ENCODE measurements at places on chromosomes 12 and 14.

- ATAC-seq, result peak; percentile 48
Observed at GRCh38 chr12:69648476-69648875, 37.8 kb upstream of the LRRC10 start.

DNA sequence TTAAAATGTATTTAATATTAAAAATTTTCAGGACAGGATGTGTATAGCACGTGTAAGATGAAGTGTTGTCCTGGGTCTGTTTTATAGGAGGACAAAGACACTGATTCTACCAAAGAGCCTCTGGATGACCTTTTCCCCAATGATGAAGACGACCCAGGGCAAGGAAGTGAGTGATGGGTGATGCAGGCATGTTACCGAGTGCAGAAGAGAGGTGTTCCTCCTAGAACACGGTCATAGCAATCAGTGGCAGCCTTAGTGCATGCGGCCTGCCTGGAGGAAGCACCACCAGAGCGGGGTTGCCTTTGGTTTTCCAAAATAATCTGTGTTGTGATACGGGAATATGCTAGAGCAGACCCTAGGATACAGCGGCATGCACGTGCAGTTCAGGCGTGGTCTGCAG is 33.0 kb downstream of the KLC1 start:
- no peak for ATAC-seq

- no peak for ATAC-seq
Observed at GRCh38 chr12:62933602-62934238, 1.2 kb downstream of the PPM1H start.

DNA sequence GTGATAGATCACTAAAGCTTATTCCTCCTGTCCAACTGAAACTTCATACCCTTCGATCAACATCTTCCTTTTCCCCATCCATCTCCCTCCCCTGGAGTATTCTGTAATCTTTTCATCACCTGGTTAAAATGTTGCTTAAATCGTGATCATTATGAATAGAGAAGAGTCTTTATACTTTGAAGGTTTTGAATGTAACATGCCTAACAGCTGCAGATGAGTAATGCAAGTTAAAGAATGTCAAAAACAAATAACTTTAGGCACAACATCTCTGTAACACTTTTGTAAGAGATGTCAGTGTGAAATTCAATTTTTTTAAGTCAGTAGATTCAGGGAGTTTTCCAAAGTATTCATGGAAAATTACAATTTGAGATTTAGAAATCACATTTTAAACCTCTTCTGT is 25.0 kb downstream of the RXYLT1 start:
- no peak for ATAC-seq

GRCh38 chr14:72723858-72724530 is 169.9 kb downstream of the DPF3 start:
- ATAC-seq, result no peak

- no peak for ATAC-seq
Observed at GRCh38 chr14:36845356-36846012, 183.8 kb downstream of the PAX9 start.

DNA sequence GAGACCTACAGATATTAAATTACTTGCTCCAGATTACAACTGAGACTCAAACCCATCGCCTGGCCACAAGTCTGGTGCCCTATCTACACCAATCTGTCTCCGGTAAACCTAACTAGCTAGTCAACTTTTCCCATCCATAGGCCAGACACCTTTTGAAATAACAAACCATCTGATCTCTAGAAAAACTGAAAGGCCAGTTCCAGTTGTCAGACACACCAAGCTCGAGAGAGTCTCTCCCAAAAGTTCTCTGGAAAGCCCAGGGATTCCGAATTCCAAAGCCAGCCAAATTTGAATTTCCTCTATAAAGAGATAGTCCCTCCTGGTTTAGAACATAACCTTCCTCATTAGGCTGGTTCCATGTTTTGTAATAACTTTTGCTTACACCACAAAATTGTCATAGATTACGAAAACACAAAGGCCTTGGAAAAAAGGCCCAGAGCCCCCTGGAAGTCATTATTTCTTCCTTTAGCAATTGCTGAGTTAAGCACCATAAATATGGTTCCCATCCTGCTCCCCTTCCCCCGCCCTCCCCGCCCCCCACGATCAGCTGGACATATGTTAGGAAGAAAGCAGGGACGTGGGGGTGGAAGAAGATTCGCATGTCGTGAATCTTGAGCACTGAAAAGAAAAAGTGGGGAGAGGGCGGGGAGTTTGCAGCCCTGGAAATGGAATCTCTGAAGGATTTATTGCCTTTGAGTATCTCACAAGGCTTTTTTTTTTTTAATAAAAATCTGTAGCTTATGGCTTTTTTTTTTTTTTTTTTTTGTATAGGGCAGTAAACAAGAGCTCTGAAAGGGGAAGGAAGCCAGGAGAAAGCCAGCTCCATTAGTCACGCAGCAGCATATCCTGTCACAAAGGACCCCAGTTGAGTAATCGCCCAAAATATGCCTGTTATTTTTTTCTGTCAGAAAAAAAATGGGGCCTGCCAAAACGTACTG is 110.4 kb downstream of the ZFP36L1 start:
- peak; percentile 70 for ATAC-seq

DNA sequence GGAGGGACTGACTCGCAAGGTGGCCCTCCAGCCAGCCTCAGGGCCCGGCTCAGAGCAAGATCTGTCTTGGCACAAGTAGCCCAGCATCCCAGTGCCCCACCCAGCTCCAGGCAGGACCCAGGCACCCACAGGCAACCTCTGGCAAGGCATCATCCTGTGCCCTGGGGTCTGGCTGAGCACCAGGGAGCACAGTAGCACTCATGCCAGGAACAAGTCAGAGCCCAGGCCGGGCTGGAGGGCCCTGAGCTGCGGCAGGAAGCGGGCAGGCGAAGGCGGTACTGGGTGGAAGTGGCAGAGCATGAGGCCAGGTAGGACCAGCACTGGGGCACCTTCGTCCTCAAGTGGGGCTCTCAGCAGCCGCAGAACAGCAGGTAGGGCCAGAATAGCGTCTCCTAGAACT is 5.2 kb upstream of the DIO3 start:
- no peak for ATAC-seq

DNA sequence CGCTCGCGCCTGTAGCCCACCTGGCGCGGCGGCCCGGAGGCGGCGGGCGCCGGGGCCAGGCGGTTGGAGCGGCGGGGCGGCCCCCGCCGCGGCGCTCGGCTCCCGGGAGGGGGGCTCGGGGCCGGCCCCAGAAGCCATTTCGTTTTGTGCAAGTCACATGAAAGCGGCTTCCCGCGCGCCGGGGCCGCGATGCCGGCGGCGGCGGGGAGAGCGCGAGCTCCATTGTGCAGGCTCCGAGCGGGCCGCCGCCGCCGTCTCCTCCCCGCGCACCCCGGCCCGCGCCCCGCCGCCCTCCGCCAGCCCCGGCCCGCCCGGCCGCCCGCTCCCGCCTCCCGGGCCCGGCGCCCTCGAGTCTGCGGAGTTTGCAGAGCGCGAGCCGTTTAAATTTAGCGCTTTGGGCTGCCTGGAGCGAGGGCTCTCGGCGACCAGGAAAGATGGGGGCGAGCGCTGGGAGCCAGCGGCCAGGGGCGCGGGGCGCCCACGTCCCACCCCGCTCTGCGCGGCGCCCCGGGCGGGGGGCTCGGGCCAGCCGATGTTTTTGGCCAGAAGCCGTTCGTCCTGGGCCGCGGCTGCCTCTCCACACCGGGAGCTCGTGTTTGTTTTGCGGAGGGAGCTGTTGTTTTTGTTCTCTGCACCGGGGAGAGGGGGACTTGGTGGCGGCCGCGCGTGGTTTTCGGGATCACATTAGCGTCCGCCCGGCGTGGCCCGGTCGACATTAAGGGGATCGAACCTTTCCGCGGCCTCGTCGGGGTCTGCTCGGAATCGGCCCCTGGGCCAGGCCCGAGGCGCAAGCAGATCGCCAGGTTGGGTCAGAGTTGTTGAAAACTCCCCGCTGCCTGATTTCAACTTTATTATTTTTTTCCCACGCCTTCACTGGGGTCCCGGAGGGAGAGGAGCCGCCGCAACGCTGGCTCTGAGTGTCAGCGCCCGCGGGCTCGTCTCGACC is 982 bp downstream of the BCL7A start:
- peak; percentile 16 for ATAC-seq

GRCh38 chr12:82810568-82810967 is 123.9 kb downstream of the TMTC2 start:
- no peak for ATAC-seq

DNA sequence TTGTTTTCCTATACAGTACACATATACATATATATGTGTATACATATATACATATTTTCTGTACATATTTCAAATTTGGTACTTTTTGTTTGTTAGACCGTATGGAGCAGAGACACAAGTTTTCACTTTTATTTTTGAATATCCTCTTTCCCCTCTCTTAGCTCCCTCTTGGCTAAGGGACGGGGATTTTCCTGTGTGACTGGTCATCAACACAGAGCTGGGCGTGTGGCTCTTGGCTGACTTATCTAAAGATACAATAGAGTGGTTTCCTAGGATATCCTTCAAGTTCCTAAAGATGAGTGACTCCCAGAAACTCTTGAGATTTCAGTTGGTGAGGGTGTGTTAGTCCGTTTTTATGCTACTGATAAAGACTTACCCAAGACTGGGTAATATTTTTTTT is 1404.5 kb upstream of the TMEM132C start:
- ATAC-seq, result no peak

DNA sequence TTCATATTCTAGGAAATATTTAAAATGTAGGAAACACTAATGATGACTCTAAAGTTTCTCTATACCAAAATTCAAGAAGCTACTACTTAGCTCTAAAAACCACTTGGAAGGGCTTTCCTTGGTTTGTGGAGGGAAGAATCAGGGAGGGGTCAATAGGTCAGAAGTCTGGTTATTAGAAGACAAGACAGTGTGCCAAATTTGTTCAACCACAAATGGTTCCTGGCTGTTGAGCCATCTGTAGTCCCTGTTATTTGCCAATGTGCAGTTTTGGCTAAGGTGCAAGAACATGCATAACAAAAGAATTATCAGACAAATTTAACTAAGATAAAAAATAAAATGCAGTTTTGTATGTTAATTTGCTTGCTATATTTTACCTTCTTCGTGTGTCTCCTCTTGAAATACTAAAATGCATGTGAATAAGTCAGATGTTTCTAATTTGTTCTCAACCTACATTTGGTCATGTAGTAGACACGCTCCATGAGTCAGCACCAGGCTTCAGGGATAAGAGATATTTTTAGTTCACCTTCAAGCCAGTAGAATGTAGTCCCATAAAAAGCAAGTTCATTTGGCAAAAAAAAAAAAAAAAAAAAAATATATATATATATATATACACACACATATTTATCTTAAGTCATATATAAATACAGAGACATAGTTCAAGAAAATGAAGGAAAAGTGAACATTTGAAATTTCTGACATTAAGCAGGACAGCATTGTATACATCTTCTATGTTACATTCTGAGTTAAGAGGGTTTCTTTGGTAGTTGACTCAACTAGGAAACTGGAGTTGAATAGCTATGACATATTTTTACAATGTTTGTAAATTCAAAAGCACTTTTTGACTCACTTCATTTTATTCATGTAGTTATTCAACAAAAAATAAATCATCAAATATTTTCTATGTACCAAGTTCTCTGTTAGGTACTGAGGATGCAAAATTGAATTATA is 123.3 kb downstream of the KCNC2 start:
- no peak for ATAC-seq

DNA sequence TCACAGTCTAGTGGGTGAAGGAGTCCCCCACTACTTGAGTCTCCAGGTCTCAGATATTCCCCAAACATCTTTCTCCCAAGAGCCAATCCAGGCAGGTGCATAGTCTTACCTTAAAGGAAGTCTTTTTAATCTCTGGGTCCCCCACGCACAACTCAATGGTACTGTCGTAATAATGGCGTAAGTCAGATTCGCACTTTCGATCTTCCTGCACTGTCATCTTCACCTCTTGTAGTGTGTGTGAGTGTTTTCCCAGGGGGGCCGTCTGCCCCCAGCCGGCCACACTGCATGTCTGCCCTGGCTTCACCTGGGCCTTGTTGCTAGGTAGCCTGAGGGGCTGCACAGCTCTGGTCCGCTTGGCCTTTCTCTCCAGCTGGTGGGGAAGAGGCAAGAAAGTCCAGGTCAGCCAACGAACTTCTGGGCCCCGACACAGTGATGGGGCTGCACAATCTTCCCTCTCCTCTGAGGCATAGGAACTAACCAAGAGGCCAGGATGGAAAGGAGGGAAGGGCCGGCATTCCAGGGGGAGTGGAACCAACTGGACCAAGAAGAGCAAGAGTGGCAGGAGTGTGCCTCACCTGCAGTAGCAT is 2.1 kb downstream of the GZMB start:
- ATAC-seq, result no peak

GRCh38 chr12:9763025-9763424 is 2.3 kb upstream of the CD69 start:
- ATAC-seq, result no peak

- ATAC-seq, result no peak
Observed at GRCh38 chr14:51621654-51622053, 30.1 kb upstream of the FRMD6 start.

DNA sequence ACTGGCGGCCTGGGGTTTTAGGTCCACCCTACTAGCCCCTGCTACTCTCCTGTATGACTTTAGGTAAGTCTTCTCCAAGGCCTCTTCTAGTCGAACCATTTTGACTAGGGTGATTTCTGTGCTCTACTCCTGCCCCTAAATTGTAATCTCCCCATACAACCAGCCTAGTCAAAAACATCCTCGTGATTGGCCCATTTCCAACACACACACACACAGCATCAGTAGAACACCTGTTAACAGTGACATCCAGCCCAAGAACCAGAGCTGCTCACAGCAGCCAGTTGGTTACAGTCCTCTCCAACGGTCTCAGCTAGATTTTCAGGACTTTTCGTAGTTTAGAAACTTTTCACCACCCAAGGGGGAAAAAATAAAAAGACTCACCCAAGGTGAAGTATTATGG is 30.9 kb downstream of the NT5DC3 start:
- ATAC-seq, result no peak

DNA sequence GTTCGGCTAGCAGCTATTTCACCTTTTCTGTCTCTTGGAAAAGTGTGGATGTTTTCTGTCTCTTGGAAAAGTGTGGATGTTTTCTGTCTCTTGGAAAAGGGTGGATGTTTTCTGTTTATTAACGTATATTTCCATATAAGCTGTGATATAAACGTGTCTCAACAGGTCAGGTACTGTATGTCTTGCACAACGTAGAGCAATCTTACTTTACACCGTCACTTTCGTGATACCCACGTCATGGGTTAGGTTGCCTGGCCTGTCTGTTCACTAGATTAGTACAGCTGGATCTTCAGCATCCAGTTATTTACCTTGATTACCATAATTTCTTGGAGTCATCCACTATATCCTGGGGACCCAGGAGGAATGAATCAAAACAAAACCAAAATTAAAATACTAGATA is 14.1 kb downstream of the CLEC7A start:
- no peak for ATAC-seq

- no peak for ATAC-seq
Observed at GRCh38 chr14:93537951-93538350, 107.2 kb downstream of the UNC79 start.

GRCh38 chr12:47032644-47033043 is 46.8 kb upstream of the PCED1B start:
- peak; percentile 58 for ATAC-seq

All from gastroesophageal sphincter (tissue), 4 donors.